Activated CD4-positive, alpha-beta memory T cell treated with anti-CD3 and anti-CD28 coated beads for 36 hours (primary cell): ENCODE measurements at places on chromosomes 11 and 22. TPM values are rescaled to one million over a fixed set of nuclear protein-coding genes. Genes with fewer than 3 reads are reported as not detected.

The OR10A2 gene
- total RNA-seq, result not detected

The CHRM4 gene
- total RNA-seq, result not detected

GRCh38 chr11:63652671-63653070 is 18.5 kb downstream of the ATL3 start:
- no peak for DNase-seq

DNA sequence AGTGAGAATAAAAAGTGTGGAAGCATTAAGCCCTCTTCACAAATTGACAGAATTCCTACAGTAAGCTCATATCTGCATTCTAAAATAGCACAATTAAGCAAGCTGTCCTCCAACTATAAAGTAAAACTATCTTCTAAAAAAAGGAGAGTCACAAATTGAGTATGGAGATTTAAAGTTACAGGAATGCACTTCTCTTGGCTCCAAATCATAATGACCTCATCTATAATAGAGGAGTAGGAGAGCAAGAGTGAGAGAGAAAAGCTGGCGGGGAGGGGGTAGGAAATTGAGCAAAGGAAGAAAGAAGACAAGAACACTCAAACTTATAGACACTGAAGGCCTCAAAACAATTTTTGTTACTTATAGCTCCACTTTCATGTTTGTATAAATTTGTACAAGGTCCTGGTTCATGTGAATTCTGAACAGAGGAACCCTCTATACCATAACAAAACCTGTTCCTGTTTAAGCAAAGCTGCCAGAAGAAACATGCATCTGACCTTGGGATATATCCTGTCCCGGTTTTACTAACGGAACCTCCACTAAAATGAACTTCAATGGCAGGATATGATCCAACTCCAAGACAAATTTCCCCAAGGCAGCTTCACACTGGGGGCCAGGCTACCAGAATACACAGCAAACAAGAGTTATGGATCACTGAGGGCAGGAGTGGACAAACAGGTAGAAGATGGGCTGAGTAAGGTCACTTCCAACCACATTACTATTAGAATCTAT is 37.2 kb downstream of the SLC35F2 start:
- no peak for DNase-seq

- no peak for DNase-seq
Observed at GRCh38 chr22:43011079-43011478, 3.9 kb downstream of the PACSIN2 start.

DNA sequence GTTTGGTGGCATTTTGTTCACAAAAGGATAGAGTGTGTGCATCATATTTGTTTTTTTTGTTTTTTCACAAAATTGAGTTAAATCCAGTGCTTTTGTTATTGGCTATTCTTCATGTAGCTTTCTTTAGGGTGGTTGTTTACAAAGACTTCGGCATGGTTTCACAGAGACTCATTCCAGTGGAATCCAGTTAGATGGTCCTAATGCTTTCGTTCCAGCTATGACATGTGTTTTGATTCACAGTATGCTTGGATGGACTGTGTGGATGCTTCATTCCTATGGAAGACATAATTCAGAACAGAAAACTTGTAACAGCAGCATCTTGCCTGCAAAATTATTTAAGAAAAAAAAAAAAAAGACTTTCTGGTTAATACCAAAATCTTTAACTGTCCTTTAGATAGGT is 97.9 kb downstream of the PDHX start:
- no peak for DNase-seq

DNA sequence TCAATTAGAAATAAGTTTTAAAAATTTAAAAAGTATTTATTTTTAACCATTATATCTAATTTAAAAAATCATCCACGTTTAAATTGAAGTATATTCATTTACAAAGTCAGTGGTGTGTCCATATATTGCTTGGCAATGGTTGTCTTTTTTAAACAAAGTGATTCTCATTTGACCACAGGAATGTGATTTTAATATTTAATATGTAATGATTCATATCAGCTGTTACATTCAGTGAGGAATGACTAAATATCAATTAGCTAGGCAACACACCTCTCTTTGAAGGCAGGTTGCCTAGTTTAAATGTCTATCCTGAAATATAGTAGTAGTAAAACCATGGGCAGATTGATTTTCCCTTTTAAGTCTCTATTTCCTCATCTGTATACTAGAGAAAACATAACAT is 392.2 kb upstream of the CCDC179 start:
- no peak for DNase-seq

GRCh38 chr22:44307509-44308169 is 5.1 kb downstream of the SHISAL1 start:
- DNase-seq, result no peak

The PTH gene
- not detected for total RNA-seq

DNA sequence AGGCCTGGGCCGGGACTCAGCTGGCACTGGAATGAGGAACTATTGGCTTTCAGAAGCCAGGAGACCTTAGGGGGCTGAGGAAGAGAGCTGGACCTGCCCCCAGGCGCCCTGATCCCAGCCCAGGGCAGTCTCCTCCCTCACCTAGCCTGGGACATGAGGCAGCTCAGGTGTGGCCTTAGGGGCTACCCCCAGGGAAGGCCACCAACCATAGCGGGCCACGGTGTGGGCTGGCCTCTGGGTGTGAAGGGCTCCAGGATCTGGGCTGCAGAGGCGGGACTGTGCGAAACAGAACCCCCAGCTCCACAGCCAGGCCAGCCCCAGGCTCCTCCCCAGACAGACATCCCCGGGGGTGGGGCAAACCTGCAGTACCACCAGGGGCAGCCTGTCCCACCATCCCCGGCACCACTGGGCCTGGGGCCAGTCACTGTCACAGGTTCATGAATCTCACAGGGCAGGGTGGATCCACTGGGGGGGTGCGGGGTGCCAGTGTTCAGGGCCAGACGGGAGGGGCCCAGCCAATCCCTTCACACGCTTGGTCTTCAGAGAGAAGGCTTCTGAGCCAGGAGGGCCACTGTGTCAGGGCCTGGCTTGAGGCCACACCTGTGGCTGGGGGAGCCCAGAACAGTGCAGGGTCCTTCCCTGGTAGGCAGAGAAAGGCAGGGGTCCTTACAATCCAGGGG is 3.5 kb downstream of the PLXNB2 start:
- no peak for DNase-seq
